ENCODE measurements at places on chromosomes 12 and 14.
A peak's percentile ranks its signal among the peaks of the same experiment; 100 is the strongest.

GRCh38 chr12:96585977-96586376, 96.6 kb downstream of the CFAP54 start:
- DNase-seq = peak; percentile 53

- DNase-seq = no peak
These were observed 132.2 kb downstream of the NCOR2 start for GRCh38 chr12:124434951-124435805.

- peak; percentile 63 for DNase-seq
These were observed 121.0 kb upstream of the VRK1 start for GRCh38 chr14:96676166-96676565.

DNA sequence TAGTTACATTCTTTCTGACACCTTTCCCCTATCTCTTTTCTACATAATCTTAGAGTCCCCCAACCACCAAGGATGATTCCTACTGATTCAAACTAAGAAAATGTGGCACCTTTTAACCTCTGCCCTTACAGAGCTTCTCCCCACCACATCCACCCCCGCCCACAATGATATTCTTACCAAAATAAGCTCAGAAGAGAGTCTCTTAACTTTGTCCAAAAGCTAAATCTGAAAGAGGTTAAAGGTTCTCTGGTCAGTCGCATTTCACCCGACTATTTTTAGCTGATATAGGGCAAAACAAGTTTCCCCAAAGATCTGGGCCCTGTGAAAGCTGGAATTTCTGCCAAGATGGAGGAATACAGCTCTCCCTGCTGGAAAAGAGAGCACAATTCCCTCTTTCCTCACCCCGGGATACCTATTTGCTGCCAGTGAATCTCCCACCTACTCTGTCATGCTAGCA, 128.6 kb downstream of the ZFP36L1 start:
- DNase-seq = no peak

- no peak for DNase-seq
These were observed 157.5 kb downstream of the TTC8 start for GRCh38 chr14:88981948-88982347.

GRCh38 chr14:98122527-98122926, 1149.5 kb downstream of the BCL11B start:
- no peak for DNase-seq

DNA sequence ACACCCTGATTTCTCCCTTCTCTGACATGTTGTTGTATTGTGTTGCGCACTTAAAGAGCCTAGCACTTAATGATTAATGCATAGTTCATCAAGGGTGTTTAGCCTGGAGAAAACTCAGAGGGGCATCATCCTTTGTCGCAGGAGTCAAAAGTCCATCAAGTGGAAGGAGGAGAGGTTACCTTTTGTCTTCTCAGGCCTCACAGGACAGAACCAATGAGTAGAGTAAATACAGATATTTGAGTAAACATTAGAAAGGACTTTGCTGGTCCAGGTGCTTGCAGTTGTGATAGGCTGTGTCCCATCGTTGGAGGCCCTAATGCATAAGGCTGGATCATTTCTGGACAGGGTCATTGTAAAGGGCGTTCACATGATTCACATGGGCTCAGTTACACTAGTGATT, 430.9 kb downstream of the PCNX1 start:
- DNase-seq = no peak

DNA sequence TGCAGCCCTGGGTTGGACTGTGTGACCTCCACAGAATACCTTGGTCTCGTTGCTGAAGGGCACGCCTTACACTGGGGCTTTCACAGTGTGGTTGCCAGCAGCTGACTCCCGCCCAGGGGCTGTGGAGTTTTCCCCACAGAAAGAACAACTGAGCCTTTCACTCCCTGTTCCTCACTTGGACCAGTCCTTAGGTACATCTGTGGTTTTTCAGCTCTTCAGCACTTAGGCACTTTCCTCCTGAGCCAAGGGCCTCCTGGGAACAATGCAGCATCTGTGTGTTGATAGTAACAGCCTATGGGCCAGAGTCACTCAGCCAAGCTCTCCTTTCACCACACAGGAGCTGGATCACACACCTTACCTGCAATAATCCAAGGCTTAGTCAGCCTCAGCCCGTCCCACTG, 25.0 kb downstream of the ERP27 start:
- DNase-seq = peak; percentile 28

GRCh38 chr12:79826267-79827128, 108.4 kb downstream of the PPP1R12A start:
- DNase-seq = no peak

GRCh38 chr12:45232756-45233372, 17.0 kb downstream of the ANO6 start:
- peak; percentile 98 for DNase-seq

GRCh38 chr14:92456215-92457015, 57.2 kb upstream of the RIN3 start:
- peak; percentile 37 for DNase-seq

GRCh38 chr14:92984082-92984788, 61.3 kb downstream of the CHGA start:
- no peak for DNase-seq

- DNase-seq = no peak
These were observed 18.1 kb downstream of the ARPC3 start for GRCh38 chr12:110431957-110432587.

- DNase-seq = no peak
These were observed 73.2 kb upstream of the SLC38A4 start for GRCh38 chr12:46898989-46899388.

DNA sequence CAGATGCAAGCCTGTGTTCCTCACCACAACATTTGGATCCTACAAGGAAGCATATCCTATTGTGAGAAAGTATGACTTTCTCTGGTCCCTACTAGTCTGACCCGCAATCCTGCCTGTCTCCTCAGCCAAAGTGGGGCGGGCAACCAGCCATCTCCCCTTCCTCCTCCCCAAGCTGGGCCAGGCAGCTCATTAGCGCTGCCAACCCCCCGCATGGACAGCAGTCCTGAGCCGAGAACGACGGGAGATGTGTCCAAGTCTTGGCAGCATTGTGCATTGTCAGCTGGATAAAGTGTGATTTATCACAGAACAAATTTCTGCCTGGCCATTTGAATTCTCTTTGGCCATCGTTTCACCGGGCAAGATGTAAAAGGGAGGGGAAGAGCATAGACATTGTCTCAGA, 139.4 kb downstream of the SLC15A4 start:
- DNase-seq = no peak

GRCh38 chr12:119949145-119949544, 39.9 kb upstream of the BICDL1 start:
- DNase-seq = no peak

- peak; percentile 32 for DNase-seq
These were observed 1.8 kb upstream of the ZNF839 start for GRCh38 chr14:102317564-102318248.

GRCh38 chr12:122368361-122369073, 54.0 kb downstream of the CLIP1 start:
- DNase-seq = peak; percentile 64

- no peak for DNase-seq
These were observed 196.9 kb downstream of the KITLG start for GRCh38 chr12:88383405-88383804.

DNA sequence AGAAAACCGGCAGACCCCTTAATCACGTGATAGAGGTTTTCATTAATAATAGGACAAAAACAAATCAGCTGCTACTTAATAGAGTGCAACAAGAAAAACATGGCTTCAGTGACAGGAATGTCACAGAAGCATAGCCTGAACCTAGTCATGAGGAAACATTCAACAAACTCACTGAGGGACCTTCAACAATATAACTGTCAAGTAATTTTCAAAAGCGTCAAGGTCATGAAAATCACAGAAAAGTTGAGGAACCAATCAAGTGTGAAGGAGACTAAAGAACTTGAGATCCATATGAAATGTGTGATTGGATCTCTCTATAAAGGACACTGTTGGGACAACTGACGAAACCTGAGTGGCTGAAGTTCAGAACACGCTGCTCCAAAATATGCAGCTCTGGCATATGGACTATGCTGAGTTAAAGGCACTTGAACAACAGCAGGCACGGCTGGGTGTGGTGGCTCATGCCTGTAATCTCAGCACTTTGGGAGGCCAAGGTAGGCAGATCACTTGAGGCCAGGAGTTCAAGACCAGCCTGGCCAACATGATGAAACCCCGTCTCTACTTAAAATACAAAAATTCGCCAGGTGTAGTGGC, 16.3 kb downstream of the NDUFA12 start:
- DNase-seq = no peak

- no peak for DNase-seq
These were observed 177.7 kb downstream of the CCDC91 start for GRCh38 chr12:28367993-28368392.

DNA sequence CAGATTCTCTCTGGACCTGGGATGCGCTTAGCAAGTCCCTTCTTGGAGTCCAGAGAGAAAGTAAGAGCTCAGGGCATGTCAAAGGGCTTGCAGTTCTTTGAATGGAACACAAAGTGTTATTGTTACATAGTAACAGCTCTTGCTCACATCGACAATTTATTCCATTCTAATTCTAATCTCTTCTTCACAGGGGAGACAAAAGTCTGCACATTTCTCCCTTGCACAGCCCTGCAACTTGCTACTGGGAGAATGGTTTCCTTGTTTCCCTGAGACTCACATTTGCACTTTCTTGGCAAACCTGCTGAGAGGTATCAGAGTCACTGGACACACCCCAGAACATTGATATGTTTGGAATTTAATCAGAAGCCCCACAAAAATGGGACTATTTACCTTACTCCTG, 209.9 kb upstream of the IGF1 start:
- DNase-seq = no peak

- DNase-seq = peak; percentile 23
These were observed 505 bp upstream of the DENND5B start for GRCh38 chr12:31591380-31591901.

GRCh38 chr14:52348279-52348678, 34.2 kb downstream of the PTGER2 start:
- DNase-seq = no peak

GRCh38 chr12:92369636-92370035, 224.0 kb upstream of the BTG1 start:
- peak; percentile 92 for DNase-seq

GRCh38 chr12:111840807-111841206, 1.2 kb upstream of the MAPKAPK5 start:
- DNase-seq = peak; percentile 4

GRCh38 chr12:591167-592023, 71.8 kb downstream of the NINJ2 start:
- DNase-seq = no peak

GRCh38 chr12:76137606-76138005, 53.1 kb upstream of the NAP1L1 start:
- DNase-seq = no peak

- no peak for DNase-seq
These were observed 139.7 kb upstream of the CCND2 start for GRCh38 chr12:4133636-4134447.

- no peak for DNase-seq
These were observed 23.0 kb upstream of the BATF start for GRCh38 chr14:75499084-75499875.

- DNase-seq = no peak
These were observed 102.2 kb downstream of the LLPH start for GRCh38 chr12:66028390-66028789.

- no peak for DNase-seq
These were observed 79.4 kb downstream of the C12orf75 start for GRCh38 chr12:105409801-105410471.

- no peak for DNase-seq
These were observed 8.2 kb downstream of the PDE6H start for GRCh38 chr12:14981049-14981448.

DNA sequence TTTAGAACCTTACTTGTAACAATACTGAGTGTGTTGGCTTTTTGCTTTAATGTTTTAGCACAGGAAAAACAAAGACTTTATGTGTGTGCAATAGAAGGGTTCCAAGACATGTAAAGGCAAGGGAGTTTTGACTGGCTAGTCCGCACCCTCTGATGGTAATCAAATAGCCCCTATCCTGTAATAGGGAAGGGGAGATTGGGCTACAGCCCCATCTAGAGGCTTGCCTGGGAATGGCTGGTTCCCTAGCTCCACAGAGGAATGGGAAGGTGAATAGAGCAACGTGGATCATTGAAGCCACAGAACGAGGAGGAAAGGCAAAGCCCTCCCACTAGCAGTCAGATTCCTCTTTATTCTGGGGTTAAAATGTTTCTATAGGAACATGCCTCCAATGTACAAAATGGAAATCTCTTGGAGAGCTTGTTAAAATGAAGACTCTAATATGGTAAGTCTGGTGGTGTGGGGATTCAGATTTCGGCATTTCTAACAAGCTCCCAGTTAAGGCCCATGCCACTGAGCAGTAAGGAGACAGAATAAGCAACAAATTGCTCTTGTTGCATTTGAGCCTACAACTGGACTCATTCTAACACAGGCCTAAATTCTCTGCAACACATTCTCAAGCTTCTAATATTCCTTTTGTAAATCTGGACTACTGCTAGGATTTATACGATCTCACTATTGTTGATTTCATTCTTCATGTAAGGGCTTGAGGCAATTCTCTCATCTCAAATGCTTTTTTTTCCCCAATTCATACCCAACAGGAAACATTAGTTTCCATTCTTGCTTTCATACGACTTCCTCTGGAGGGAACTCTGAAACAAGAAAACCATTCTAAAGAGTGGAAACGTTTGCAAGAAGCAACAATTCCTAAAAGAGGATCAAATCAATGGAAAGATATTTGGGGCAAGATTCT, 57.1 kb downstream of the NIN start:
- peak; percentile 9 for DNase-seq

DNA sequence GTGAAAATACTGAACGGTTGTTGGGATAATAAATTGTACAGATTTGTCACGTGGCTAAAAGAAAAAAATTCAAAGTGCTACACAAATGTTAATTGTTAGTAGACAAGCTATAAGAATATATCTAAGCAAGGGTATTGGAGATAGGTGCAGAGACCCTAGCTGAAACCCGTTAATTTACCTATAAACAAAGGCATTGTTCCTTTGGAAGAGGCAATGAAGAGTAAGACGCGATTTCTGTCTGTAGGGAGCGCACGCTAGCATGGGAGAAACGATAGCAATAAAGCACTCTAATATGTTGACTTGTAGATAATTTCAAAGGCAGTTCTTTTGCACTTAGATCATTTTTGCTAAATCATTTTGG, 565 bp downstream of the CCDC77 start:
- peak; percentile 45 for DNase-seq

GRCh38 chr12:100279159-100279558, 12.2 kb downstream of the SCYL2 start:
- no peak for DNase-seq

GRCh38 chr12:131641315-131641714, 69.6 kb upstream of the SFSWAP start:
- DNase-seq = no peak

GRCh38 chr12:116325336-116325664, 47.8 kb upstream of the MED13L start:
- DNase-seq = no peak

- no peak for DNase-seq
These were observed 2.5 kb upstream of the INF2 start for GRCh38 chr14:104686624-104687517.

GRCh38 chr12:56763753-56764657, 881 bp downstream of the HSD17B6 start:
- peak; percentile 70 for DNase-seq

GRCh38 chr14:29926701-29927375, 809 bp downstream of the PRKD1 start:
- DNase-seq = no peak

- no peak for DNase-seq
These were observed 78.5 kb downstream of the VCPKMT start for GRCh38 chr14:50037852-50038251.

GRCh38 chr12:90479237-90479636, 475.7 kb downstream of the CCER1 start:
- DNase-seq = no peak

GRCh38 chr14:85315290-85315689, 214.7 kb upstream of the FLRT2 start:
- DNase-seq = no peak

- no peak for DNase-seq
These were observed 62.1 kb upstream of the MAP1LC3B2 start for GRCh38 chr12:116497051-116497591.
